Tibial artery (tissue), 4 donors: ENCODE measurements at places on chromosomes 4 and X.

DNA sequence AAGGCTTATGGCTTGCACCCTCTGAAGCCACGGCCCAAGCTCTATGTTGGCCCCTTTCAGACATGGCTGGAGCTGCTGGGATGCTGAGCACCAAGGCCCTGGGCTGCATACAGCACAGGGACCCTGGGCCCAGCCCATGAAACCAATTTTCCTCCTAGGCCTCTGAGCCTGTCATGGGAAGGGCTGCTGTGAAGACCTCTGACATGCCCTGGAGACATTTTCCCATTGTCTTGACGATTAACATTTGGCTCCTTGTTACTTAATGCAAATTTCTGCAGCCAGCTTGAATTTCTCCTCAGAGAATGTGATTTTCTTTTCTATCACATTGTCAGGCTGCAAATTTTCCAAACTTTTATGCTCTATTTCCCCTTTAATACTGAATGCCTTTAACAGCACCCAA is 844.7 kb downstream of the PCDH18 start:
- no peak for DNase-seq

- no peak for DNase-seq
These were observed 790.1 kb downstream of the TECRL start for GRCh38 chr4:63618883-63619718.

- DNase-seq = no peak
These were observed 32.3 kb downstream of the HDAC8 start for GRCh38 chrX:72540318-72540717.

GRCh38 chrX:45009371-45010000 is 136.5 kb downstream of the KDM6A start:
- DNase-seq = no peak

- no peak for DNase-seq
These were observed 43.1 kb upstream of the IL21 start for GRCh38 chr4:122663814-122664610.

- no peak for DNase-seq
These were observed at the start of gene DCHS2 for GRCh38 chr4:154491341-154492271. Gene DCHS2 (minus strand): TSS chr4:154491799. CDS start chr4:154491355, 444 bp downstream.

GRCh38 chr4:42152507-42153504 is at the start of gene BEND4:
Gene BEND4 (minus strand): TSS chr4:42152655. CDS start chr4:42152143, 512 bp downstream.
- DNase-seq = no peak

- no peak for DNase-seq
These were observed 10.4 kb upstream of the MAEA start for GRCh38 chr4:1279253-1279652.

- no peak for DNase-seq
These were observed 182.4 kb upstream of the ARSJ start for GRCh38 chr4:114161809-114162208.

DNA sequence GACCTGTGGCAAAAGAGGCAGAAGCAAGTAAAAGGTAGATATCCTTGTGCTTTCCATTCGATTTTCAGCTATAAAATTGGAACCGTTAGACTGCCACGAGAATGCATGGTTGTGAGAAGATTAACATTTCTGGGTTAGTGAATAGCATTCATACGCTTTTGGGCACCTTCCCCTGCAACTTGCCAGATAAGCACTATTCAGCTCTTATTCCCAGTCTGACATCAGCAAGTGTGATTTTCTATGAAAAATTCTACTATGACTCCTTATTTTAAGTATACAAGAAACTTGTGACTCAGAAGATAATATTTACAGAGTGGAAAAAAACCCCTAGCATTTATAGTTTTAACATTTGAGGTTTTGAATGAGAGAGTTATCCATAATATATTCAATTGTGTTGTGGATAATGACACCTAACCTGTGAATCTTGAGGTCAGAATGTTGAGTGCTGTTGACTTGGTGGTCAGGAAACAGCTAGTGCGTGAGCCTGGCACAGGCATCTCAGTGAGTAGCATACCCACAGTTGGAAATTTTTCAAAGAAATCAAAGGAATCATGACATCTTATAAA is 3.9 kb downstream of the FGB start:
- no peak for DNase-seq

DNA sequence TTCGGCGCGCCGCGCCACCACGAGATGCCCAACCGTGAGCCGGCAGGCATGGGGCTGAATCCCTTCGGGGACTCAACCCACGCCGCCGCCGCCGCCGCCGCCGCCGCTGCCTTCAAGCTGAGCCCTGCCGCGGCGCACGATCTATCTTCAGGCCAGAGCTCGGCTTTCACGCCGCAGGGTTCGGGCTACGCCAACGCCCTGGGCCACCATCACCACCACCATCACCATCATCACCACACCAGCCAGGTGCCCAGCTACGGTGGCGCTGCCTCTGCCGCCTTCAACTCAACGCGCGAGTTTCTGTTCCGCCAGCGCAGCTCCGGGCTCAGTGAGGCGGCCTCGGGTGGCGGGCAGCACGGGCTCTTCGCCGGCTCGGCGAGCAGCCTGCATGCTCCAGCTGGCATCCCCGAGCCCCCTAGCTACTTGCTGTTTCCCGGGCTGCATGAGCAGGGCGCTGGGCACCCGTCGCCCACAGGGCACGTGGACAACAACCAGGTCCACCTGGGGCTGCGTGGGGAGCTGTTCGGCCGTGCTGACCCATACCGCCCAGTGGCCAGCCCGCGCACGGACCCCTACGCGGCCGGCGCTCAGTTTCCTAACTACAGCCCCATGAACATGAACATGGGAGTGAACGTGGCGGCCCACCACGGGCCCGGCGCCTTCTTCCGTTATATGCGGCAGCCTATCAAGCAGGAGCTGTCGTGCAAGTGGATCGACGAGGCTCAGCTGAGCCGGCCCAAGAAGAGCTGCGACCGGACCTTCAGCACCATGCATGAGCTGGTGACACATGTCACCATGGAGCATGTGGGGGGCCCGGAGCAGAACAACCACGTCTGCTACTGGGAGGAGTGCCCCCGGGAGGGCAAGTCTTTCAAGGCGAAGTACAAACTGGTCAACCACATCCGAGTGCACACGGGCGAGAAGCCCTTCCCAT is 1.1 kb downstream of the ZIC3 start:
- no peak for DNase-seq

DNA sequence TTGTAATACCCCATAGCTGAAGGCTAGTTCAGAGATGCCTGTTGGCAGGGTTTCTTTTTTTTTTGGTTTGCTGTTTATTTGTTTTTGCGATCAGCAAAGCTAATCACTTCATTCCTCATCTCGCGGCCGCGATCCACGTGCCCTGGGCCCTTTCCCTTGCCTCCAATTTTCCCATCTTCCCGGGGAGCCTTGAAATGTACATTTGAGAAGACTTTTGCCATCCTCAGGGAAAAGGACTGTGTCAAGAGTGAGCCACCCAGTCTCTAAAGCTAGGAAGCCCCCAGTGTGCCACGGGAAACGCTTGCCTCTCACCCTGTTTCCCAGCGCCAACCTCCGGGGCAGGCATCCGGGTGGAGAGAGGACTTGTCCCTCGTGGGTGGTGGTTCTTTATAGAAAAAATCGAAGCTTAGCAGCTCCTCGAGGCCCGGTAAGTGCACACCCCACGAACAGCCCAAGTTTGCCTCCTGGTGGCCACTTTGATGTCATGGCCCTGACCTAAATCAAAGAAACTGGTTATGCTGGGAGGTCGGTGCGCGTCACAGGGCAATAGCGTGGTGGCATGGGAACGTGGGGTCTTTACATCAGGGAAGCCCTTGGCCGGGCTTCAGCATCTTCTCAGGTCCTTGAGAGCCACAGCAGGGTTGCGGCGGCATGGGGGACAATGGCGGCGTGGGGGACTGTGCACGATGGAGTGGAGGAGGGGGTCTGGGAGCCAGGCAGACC is 42.0 kb downstream of the MAP7D3 start:
- peak; percentile 77 for DNase-seq

GRCh38 chrX:133544115-133544514 is 128.8 kb upstream of the GPC4 start:
- DNase-seq = no peak

GRCh38 chrX:2299871-2300270 is 200.9 kb downstream of the DHRSX start:
- DNase-seq = no peak

DNA sequence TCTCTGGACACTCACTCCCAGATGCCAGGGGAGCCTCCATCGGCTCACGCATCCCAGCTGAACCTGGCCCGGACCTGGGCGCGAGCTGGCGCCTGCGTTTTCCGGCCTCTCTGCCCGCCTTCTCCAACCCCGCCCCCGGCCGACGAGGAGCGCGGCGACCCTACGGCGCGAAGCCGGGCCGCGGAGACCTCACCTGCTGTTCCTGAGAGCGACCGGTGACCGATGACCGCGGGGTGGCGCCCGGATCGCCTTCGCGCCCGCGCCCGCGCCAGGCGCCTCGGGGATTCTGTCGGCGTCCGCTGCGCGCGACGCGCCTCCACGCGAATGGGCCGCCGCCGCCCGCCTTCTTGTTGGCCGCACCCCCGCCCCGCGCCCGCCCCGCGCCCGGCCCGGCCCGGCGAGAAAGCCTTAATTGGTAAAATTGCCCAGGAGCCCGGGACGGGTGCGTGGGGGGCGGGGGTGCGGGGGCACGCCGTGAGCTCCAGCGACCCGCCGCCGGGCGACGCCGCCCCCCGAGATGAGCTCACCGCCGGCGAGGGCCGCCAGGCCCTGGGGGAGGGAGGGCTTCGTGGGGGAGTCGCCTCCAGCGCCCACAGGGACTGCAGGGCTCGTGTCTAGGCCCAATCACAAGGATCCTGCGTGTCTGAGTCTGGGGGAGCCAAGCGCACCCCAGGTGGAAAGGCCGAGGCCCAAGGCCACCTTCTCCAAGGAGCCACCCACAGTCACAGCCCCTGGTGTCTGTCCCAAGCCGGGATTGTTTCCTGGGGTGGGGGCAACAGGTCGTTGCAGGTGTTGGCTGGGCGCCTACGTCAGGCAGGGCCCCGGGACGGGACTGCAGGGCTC is at the start of gene FLNA:
FLNA (minus strand) TSS at position 322 of the 843 bp plus-strand sequence. CDS start 3,389 bp downstream, outside the sequence.
- DNase-seq = peak; percentile 88

- no peak for DNase-seq
These were observed 14.4 kb upstream of the ZNF41 start for GRCh38 chrX:47497271-47497888.

- DNase-seq = no peak
These were observed 1.2 kb upstream of the TMEM33 start for GRCh38 chr4:41933997-41934503.

DNA sequence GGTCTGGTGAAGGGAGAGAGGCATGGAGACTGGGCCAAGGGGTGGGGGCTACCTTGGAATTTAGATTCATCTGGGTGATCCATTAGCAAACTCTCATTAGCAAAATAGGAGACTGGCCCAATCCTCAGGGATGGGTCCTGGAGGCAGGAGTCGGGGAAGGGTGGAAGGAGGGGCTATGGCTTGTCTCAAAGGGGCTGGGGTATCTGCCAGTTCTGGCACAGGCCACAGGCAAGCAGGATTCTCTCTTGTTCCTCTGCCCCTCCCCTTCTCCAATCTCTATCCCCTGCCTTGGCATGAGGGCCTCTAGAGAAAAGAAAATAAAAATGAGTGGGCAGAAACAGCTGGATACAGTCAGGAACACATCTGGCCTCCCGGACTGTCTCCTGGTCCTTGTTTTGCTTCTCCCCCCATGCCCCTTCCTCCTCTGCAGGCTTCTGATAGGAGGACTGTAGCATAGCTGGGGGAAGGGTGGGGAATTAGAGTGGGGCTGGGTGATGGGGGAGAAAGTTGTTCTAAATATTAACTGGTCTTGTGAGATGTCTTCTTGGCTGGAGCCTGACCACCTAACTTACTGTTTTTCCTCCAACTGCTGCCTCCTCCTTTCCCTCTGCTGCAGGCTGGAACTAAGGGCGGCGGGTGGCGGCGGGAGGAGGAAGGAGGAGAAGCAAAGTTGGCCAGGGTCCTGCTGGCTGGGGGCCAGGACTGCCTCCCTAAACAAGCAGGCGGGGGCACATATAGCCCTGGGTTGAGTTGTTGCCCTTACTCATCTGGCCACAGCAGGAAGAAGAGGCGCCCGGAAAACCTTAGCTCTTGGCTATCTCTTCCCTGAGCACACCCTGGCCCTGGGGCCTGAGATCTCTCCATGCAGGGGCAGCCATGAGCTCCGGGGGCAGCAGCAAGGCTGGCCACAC is 53.3 kb upstream of the LAS1L start:
- peak; percentile 89 for DNase-seq

DNA sequence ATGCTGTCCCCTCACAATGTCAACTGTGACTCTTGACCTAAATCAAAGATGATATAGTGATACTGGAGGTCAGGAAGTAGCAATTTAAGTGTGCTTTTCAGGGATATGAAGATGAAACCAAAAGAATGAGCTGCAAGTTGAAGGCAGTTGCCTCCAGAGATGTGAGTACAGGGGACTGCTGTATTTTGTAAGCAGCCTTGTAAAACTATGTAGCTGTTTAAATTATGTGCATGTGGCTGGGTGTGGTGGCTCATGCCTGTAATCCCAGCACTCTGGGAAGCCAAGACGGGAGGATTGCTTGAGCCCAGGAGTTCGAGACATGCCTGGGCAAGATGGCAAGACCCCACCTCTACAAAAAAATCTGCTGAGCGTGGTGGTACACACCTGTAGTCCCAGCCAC is 15.1 kb upstream of the TNIP2 start:
- no peak for DNase-seq

GRCh38 chr4:121448231-121448630 is 67.4 kb upstream of the QRFPR start:
- DNase-seq = no peak

DNA sequence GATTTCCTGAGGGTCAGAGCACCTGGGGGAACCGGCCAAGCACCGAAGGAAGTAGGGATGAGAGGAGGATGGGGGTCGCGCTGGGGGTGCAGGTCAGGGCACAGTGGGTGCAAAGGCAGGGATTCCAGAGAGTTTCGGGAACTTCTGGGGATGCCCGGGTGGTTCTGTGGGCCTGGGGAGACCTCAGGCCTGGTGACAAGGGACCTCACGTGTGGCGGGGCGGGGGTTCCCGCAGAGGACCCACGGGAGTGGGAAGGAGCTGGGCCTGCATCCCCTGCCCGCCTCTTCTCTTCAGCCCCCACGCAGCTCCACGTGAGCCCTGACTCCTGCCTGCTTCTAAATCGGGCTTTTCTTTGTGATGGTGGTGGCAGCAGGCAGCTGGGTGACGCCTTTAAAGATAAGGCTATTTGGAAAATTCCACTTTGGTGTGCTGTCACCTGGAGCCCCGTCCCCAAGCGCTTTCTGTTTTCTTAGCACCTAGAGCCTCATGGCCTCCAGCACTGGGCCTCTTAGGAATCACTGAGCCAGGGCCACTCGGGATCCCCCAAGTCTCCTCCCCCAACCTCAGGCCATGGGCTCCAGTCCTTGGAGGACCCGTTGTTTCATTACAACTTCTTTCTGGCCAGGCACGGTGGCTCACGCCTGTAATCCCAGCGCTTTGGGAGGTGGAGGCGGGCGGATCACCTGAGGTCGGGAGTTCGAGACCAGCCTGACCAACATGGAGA is 7.1 kb upstream of the TBC1D14 start:
- DNase-seq = no peak

- DNase-seq = no peak
These were observed 22.1 kb upstream of the HSD17B10 start for GRCh38 chrX:53456254-53456653.
